Stimulated activated CD4-positive, alpha-beta T cell treated with anti-CD3 and anti-CD28 coated beads, Interleukin-4, amount 100 ng/mL, for 1 hour (primary cell): ENCODE measurements at places on chromosomes 4 and X.

DNA sequence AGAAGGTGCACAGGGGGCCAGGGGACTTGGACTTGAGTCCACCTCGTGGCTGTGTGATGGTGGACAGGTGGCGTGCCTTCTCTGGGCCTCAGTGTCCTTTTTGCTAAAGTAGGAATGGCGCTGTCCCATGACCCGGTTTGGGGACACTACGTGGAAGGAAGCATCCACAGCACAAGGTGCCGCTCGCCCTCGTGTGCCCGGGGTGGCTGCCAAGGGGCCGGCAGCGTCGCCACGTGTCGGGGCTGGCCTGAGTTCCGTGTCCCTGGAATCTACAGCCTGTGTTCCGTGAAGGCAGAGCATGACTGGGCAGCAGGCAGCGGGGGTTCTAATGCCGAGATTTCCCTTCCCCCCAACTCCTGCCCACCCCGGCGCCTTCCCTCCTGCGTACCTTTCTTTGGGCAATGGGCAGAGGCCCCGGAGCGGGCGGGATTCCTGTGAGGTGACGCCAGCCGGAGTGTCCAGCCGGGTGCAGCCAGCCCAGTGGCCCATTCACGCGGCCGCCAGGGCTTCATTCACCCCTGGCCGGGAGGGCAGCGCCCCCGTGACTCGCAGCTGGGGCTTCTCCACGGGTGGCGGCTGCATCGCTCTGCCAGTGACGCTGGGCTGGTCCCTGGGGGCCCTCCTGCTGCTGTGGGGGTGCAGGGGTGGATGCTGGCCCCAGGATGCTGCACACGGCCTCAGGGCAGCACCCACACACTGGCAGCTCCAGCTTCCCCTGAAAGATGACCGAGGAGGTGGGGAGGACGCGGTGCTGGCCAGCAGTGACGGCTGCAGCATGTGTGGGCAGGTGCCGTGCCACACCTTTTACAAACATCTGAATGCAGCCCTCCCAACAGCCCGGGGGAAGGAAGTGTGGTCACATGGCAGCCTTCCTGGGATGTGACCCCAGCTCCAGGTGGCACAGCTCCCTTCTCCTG, 21.2 kb downstream of the DOK7 start:
- DNase-seq: no peak

- DNase-seq: no peak
These were observed 427.5 kb downstream of the BCOR start for GRCh38 chrX:39670281-39670680.

DNA sequence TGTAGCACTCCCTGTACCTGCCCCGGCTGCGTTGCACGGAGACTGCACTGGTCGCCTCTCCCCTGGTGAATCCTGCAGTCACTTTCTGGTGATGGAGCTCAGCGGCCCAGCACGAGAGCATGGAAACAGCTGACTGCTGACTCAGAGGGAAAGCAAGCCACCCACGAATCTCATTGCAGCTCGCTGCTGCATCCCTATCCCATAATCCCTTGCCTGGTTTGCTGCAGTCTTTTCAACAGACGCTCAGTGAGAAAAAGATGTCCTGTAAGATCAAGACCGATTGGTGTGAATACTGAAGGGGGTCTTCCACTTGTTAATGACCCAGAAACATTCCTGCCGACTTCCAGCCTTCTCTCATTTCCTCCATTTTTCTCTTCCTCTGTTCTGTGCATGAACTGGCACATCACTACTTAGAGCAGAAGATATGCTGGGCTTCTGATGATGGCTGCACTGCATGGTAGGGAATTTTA, 52.9 kb downstream of the TRIM2 start:
- DNase-seq: peak; percentile 27

DNA sequence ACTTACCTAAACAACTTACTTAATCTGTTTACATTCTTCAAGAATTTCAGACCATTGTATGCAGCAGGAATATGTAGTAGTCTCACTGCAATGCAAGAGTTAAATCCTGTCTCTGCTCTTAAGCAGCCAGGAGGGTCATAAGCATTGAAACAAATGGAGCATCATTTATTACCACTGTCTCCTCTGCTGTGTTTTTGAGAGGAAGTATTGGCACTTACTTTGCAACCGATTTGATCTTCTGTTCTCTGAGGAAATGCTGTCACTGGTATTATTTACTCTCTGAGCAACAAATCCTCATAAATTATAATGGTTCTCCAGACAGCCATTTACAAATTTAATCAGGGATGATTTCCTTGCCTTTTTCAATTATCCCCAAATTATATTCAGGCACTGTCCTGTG, 1367.1 kb downstream of the STIM2 start:
- no peak for DNase-seq

DNA sequence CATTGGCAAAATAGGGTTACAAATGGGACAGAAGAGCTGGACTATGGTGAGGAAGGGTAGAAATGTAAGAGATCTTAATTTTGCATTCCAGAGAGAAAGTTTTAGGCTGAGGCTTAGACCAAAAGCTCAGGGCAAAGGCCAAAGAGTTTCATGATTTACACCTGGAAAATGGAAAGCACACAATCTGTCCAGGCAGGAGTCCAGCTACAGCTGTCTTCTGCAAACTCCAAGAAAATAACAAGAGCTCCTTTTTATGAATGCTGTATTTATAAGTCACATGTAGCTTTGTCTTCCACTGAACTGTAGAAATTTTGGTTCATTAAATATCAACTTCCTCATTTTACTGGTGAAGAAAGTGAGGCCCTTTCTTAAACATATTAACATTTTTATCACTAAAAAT, 288.0 kb upstream of the ATOH1 start:
- no peak for DNase-seq

DNA sequence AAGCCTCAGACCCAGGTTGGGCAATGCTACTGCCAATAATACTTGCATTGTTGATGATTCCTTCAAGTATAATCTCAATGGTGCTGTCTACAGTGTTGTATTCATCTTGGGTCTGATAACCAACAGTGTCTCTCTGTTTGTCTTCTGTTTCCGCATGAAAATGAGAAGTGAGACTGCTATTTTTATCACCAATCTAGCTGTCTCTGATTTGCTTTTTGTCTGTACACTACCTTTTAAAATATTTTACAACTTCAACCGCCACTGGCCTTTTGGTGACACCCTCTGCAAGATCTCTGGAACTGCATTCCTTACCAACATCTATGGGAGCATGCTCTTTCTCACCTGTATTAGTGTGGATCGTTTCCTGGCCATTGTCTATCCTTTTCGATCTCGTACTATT, 7.4 kb downstream of the LPAR4 start:
- no peak for DNase-seq

GRCh38 chrX:97672608-97673007, 788.9 kb downstream of the RPA4 start:
- DNase-seq: no peak

- no peak for DNase-seq
These were observed 71.9 kb upstream of the STX18 start for GRCh38 chr4:4613641-4614286.

GRCh38 chrX:150913511-150913910, 15.0 kb upstream of the CD99L2 start:
- no peak for DNase-seq

DNA sequence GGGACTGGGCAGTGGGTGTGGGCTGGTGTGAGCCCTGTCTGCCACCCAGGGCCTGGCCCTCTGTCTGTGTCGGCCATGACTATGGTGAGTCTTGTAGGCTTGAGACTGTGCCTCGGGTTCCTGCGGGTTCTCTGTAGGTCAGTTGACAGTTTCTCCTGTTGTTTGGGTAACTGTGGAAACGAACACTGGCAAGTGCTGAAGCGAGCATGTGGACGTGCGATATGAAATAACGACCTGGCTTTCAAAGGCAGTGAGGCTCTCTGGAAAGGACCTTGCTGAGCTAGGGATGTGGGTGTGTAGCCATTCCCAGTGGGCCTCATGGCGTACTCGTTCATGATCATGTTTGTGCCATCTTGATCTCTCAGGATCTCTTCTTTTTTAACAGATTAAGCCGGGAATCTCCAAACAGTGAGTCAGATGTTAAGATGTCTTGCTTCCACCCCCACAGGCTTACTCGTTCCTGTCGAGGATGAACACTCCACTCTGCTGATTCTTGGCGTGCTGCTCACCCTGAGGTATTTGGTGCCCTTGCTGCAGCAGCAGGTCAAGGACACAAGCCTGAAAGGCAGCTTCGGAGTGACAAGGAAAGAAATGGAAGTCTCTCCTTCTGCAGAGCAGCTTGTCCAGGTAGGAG, 41.3 kb downstream of the HTT start:
- no peak for DNase-seq

- no peak for DNase-seq
These were observed 40.8 kb downstream of the CENPU start for GRCh38 chr4:184693056-184693455.

- DNase-seq: no peak
These were observed 19.0 kb downstream of the MAB21L2 start for GRCh38 chr4:150600812-150601445.

DNA sequence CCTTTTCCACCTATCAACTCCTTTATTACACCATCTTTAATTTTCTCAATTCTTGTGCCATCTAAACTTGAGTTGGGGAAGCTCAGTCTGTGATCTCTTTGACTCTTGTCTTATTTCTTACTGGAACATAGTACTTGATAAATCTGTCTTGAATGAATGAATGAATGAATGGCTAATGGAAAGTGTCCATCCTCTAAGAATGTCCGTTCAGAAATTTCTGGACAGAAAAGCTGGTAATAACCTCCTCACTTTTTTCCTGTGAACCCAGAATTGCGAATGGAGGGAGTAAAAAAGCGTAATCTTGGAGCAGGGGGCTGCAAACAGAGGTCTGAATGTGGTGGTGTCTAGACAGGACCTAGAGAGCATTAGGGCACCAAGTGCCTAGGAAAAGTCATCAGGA, 9.4 kb upstream of the CLTRN start:
- no peak for DNase-seq

DNA sequence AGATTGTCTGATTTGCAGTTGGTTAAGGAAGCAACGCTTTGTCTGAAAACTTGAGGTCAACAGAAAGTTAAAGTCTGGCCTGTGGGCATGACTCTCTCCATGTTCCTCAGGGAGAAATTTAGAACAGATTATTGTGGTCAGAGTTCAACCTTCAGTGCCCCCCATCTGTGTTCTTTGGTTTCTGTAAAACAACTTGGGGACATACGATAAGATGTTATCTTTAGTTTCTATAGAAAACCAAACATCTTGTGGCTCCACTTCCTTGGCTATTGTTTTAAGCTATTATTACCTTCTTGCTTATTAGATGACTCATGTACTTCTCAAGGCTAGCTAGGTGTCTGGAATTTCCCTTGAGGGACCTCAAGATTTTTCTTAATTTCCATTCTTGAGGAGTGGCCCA, 507.7 kb downstream of the PDHA2 start:
- DNase-seq: no peak

- DNase-seq: no peak
These were observed 46.0 kb downstream of the KLHL34 start for GRCh38 chrX:21612154-21612553.

DNA sequence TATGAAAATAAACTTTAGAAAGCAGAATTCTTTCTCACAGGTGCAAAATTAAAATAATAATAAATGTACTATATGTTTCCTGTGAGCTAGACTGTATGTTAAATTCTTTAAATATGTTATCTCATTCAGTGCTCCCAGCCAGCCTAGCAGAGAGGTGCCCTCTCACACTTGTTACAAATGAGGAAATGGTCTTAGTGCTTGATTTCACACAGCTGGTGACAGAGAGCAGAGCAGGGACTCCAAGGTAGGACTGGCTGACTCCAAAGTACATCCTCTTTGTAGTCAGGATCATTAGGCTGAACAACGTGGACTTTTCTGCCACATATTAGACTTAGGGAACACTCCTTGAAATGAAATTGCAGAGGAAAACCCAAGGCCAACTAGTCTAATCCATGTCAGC, 72.0 kb upstream of the HHIP start:
- DNase-seq: no peak

- no peak for DNase-seq
These were observed 1676.8 kb upstream of the PCDH7 start for GRCh38 chr4:29043411-29043810.

- no peak for DNase-seq
These were observed 18.1 kb upstream of the TRIM60 start for GRCh38 chr4:165013691-165014090.

DNA sequence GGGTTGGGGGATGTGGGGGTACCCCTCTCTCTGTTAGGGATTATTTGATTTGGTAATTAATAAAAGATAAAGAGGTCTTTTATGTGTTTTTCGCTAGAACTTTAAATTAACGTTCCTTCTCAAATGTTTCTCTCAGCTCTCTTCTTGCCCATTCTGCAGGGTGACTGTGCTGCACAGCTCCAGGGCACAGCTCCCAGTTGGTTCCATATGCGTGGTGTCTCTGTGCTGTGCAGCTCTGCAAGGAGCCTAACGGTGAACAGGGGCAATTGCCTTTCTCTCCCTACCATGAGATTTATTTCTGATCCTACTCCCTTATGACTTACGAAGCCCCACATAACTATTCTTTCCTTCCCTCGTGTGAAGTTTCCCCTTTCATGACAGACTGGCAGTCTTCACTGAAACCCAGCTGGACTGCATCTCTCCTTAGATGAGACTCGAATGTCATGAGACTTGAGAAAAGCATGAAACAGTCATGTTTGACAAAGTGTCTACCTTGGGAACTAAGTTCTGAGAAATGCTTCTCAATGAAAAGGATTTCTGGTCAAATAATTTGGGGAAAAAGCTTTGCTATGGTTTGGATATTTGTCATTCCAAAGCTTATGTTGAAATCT, 50.2 kb upstream of the SPRY1 start:
- no peak for DNase-seq

GRCh38 chr4:53361451-53361850, 4.4 kb downstream of the SCFD2 start:
- no peak for DNase-seq
